ENCODE measurements at places on chromosomes 5 and 9. TPM values are rescaled to one million over a fixed set of nuclear protein-coding genes. Genes with fewer than 3 reads are reported as not detected.

ITGA2 gene
- total RNA-seq: 17.6 TPM

GABRA1 gene
- not detected for total RNA-seq

ZNF189 gene
- total RNA-seq: 12.6 TPM

PIP5KL1 gene
- 2.6 TPM for total RNA-seq

GRM6 gene
- total RNA-seq: not detected

NFIB gene
- not detected for total RNA-seq

DCTN3 gene
- total RNA-seq: 106 TPM

IL9 gene
- total RNA-seq: not detected

GDA gene
- not detected for total RNA-seq

SLC45A2 gene
- not detected for total RNA-seq

FBP1 gene
- 0.26 TPM for total RNA-seq

GABRG2 gene
- not detected for total RNA-seq

FAM221B gene
- not detected for total RNA-seq

FOXE1 gene
- not detected for total RNA-seq

FOXD4L6 gene
- not detected for total RNA-seq

PHYKPL gene
- total RNA-seq: 120 TPM

COL27A1 gene
- 0.30 TPM for total RNA-seq

ANKRD18A gene
- total RNA-seq: 1.5 TPM

Measured in activated CD8-positive, alpha-beta memory T cell treated with anti-CD3 and anti-CD28 coated beads, Interleukin-2, amount 10 ng/mL, durations not matched to agents 7 days and 5 days (primary cell).